Left ventricle myocardium superior (tissue), 1 donor: ENCODE measurements at places on chromosomes 7 and 10. TPM values are rescaled to one million over a fixed set of nuclear protein-coding genes. Genes with fewer than 3 reads are reported as not detected.

DNA sequence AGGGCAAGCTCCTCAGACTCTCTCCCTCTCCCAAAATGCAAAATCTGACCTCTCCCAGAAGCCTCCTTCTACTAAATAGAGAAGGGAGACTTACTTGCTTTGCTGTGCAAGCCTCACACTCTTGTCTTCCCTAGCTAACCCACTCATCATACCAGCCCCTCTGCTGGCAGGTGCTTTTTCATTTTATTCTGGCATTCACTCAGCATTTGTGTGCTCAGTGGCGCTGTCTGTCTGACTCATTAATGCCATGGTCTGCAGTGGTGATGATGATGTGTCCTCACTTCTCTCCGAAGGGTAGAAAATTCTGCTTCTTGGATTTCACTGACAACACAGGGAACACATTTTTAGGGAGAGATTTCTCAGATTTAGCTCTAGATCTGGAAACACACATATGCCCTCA lies 22.0 kb upstream of the BTRC start:
- DNase-seq = no peak

GRCh38 chr10:5291501-5292195 lies 73.1 kb upstream of the UCN3 start:
- DNase-seq = peak; percentile 57

- DNase-seq = no peak
These were observed 351.2 kb downstream of the DGKB start for GRCh38 chr7:14551310-14551709.

- no peak for DNase-seq
These were observed 21.8 kb upstream of the GOLGA7B start for GRCh38 chr10:97827702-97828291.

GRCh38 chr7:114182837-114183236 lies 231.8 kb upstream of the FOXP2 start:
- DNase-seq = no peak

The POLL gene
- total RNA-seq = 20.1 TPM

DNA sequence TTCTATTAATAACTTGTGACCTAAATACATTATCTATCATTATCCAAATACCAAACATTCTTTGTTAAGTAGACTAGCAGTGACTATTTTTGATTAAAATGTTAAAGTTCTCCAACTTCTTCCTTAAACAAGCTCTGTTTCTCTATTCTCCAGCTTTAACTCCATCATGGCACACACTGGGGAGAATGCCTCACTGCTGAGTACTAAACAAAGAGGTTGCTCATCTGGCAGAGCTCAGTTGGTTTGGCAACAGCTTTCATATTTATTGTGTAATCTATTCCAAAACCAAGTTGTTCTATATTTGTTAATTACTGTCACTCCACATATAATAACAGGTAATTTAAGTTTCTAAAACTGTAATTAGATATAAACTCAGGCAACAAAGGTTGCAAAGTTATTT lies 89.6 kb downstream of the USP6NL start:
- no peak for DNase-seq

- peak; percentile 33 for DNase-seq
These were observed 165.7 kb downstream of the NPSR1 start for GRCh38 chr7:34823650-34824258.

DNA sequence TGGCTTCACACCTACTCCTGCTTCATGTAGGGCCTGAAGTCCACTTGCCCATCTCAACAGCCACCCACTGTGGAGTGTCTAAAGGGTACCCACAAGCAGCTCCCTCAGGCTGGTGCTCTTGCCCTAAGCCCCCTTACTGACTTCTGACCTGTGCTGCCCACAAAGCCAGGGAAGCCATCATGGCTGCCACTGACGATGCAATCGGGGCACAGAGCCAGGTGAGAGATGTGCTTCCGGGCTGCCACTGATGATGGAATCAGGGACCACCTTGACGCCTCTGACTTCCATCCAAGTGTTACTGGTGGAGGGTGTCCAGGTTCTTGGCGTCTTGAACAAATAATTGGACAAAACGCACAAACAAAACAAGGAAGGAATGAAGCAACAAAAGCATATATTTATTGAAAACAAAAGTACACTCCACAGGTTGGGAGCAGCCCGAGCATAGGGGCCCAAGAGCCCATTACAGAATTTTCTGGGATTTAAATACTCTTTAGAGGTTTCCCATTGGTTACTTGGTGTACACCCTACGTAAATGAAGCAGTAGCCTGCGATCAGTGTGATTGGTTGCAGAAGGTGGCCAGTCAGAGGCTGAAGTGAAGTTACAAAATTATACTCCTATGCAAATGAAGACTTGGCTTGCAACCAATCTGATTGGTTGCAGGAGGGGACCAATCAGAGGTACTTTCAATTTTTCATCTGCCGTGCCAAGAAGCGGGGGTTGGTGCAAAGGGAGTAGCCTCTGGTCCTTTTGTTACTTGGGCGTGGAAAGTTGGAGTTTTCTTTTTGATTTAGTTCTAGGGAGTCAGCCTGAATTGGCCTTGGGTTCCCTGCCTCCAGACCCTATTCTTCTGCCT lies 4.5 kb downstream of the CPA2 start:
- DNase-seq = no peak

GRCh38 chr10:73625004-73625883 lies 16.0 kb downstream of the MYOZ1 start:
- DNase-seq = peak; percentile 50

The SPAM1 gene
- not detected for total RNA-seq

GRCh38 chr7:54823776-54824175 lies 64.8 kb upstream of the SEC61G start:
- no peak for DNase-seq

The EPC1 gene
- total RNA-seq = 18.6 TPM

GRCh38 chr7:126286317-126286716 lies 966.4 kb downstream of the GRM8 start:
- no peak for DNase-seq

The ITGA8 gene
- total RNA-seq = 0.82 TPM

DNA sequence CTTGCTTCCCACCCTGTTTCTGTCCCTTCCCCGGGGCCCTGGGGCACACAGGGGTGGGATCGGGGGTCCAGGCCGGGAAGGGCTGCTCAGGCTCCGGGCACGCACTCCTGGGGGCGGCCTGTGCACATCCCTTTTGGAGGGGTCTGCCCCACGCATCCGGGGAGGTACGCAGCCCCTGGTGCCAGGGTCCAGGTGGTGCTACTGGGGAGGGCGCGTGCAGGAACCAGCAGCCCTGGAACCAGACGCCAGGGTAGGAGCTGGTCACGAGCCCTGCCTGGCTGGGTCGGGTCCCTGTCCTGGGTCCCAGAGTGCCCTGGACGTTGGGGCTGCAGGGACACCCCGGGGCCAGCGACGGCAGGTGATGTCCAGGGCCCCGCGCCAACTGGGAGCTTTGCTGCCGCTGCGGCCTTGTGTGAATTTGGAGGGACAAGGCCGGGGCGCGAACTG lies 53.4 kb downstream of the GLRX3 start:
- DNase-seq = no peak

GRCh38 chr10:84333864-84334451 lies 5.6 kb downstream of the CCSER2 start:
- DNase-seq = no peak

DNA sequence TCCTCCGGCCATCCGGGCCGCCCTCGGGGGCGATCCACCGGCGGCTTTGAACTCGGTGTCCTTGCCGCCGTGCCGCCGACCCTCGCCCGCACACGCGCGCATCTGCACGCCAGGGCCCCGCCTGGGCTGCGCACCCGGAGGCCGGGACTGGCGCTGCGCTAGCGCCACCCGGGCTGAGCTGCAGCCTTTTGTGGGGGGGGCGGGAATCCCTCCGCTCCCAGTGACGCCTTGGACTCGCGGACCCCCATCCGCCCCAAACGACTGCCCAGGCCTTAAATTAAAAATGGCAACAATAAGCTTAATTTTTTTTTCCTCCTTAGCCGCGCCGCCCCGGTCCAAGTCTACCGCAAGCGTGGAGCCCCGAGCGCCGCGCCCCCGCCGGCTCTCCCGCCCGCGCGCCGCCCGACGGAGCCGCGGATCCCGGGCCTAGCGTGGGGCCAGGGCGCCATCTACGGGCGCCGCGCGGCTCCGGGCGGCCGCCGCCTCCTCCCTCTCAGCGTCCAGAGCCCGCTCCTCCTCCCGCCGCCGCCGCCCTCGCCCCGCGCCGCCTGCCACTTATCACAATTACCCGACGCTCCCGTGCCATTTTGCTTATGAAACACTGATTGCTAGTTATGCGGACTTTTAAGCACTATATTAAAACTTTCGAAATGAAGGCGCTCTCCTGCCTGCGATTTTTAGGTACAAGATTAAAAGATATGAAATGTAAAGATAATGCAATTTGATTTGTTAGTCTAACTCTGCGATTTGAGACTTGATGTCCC lies 7.5 kb upstream of the EBF3 start:
- DNase-seq = peak; percentile 81

The EFCAB10 gene
- not detected for total RNA-seq

DNA sequence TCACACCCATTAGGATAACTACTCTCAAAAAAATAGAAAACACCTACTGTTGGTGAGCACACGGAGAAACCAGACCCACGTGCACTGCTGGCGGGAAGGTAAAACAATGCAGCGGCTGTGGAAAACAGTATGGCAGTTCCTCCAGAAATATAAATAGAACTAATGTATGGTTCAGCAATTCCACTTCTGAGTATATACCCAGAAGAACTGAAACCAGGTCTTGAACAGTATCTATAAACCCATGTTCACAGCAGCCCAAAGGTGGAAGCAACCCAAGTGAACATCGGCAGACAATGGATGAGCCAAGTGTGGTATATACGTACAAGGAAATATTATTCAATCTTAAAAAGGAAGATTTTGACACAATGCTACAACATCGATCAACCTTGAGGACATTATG lies 164.7 kb downstream of the ZMYND11 start:
- DNase-seq = no peak

The GIMAP8 gene
- 16.2 TPM for total RNA-seq

- no peak for DNase-seq
These were observed 1.5 kb downstream of the IPMK start for GRCh38 chr10:58266003-58266825.

- no peak for DNase-seq
These were observed 233.4 kb downstream of the PAXIP1 start for GRCh38 chr7:154769527-154769926.
